ENCODE measurements at places on chromosomes 3 and 15.

- no peak for DNase-seq
Observed at GRCh38 chr3:188683032-188683521, 488.7 kb upstream of the TPRG1 start.

- DNase-seq = no peak
Observed at GRCh38 chr15:72005483-72005882, 112.5 kb downstream of the MYO9A start.

DNA sequence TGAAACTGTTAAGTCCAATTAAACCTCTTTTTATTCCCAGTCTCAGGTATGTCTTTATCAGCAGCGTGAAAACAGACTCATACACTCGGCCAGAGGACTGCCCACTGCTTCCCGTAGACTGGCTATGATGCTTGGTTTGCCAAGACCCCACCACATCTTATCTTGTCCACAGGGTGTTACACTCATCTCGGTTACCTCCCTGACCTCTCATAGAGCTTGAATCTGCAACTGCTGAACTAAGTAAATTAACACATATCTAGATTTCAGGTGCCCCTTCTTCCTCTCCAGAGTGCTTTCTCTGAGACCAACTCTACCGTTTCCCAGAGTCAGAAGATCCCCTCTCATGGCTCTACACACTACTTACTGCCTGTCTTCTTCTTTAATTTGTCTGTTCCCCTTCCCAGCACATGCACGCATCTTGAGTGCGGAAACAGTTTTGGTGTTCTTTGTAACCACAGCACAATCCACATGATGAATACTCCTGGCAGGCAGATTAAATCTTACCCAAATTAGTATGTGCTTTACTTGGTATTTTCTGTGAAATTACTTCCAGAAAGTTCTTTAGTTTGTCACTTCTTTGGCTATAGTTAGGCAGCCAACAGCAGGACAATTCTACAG, 49.7 kb downstream of the CD200 start:
- DNase-seq = no peak

DNA sequence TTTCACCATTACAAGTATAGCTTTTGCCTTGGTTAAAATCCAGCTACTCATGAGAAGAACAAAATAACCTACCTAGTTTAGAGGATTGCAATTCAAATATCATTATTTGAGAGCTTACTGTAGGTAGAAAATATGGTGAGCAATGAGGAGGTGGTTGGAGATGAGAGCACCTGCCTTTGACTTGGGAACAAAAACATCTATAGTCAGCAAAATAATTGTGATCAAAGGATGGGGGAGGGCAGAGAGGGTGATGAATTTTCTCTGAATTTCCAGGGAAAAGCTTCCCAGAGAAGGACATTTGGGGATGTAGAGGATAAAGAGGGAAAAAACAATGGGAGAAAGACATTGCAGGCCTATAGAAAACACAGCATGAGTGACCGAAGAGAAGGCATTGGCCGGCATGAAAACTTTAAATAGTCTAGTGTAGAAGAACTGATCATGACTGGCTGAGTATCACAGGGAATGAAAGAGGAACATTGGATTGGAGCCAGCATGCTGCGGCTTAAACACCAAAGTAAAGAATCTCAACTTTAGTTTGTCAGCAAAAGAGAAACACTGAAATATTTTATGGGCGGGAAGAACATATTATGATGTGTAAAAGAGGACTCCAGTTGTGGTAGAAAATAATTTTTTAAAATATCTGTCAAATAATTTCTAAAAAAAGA, 581.3 kb downstream of the UNC13C start:
- no peak for DNase-seq

DNA sequence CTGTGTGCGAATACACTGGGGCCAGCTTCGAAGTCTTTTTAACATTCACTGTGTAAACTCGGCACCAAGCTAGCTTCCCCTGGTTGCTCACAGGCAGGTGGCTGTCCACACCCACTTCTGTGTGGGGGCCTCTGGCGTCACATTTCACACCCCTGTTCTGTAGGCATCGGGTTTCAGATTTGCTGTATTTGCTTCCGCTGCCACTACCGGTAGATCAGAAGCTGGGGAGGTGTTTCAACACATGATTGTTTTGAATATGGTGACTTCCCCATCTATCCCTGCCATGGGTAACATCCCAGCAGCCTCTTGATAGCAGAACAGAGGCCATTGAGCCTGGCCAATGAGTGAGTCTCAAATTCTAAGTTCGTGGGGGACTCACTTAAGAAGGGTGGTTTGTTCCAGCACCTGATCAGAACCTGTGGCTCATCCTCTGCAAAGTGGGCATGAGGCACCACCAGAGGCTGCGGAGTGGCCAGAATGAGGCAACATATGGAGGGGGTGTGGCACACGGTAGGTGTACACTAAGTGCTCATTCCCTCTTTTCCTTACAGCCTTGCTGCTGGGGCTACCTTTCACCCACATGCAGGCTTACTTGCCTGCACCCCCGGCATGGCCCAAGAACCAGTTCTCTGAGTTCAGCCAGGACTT, 61.5 kb downstream of the IQSEC1 start:
- DNase-seq = no peak

DNA sequence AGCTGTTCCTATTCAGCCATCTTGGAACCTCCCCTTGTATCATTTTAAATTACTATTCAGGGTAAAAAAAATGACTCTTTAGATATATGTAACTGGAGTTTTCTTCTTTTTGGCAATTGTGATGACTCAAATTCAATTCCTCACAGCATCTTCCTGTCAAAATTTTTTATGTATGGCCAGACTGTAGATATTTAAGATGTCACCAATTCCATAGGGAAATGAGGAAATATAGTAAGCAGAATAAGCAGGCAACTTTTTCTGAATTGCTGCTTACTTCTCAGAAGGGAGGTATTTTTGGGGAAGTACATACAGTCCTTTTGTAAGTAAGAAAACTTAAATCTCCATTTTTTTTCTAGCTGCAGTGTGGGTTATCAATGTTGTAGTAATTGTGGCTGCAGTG, 28.8 kb downstream of the EAF2 start:
- no peak for DNase-seq

- no peak for DNase-seq
Observed at GRCh38 chr15:81309647-81310450, 14.1 kb downstream of the STARD5 start.

DNA sequence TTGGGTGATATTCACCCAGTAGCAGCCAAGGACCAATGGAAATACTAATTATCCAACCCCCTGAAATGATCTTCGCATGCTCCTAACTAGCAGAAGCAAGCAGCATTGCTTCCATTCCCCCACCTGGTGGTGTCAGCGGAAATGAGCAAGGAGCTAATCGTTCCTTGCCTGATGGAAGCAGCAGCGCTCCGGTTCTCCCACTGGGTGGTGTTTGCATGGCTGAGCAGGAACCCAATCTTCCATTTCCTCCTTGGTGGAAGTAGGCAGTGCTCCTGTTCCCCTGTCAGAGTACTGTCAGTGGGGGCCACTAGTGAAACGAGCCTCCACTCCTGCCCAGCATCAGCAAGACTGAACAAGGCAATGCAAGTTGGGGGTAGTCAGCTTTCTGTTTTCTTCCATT, 311.5 kb downstream of the CACNA2D3 start:
- DNase-seq = no peak

- DNase-seq = no peak
Observed at GRCh38 chr3:16053794-16054193, 120.7 kb upstream of the GALNT15 start.

DNA sequence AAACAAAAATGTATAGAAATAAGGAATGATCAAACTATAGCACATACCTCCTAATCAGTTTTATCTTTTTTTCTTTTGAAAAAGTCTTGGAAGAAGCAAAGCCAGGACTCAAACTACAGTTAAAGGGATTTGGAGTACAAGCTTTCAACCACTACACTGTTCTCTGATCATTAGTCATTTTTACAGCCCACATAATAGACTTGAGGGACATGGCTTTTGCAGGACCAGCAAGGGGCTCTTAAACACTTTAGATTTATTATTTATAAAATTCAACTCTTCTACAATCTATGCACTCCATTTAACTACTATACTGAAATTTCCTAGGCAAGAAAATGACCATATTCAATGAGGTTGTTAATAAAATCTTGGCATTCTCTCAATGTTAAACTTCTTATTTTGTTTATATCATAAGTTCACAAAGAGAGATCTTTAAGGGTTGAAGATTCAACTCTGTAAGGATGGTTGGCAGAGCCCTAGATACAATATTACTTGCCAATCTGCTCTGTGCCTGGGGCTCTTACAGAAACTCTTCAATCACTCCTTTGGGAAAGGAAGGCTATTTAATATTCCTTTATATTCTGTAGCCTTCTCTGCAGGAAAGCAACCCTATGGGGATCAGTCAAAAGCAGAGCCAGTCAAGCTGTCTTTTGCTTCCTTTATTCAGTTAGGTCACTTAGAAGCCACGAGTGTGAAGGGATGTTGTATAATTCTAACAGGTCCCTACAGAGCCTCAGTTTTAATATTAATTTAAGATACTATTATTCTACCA, 557.7 kb upstream of the SGO1 start:
- no peak for DNase-seq

DNA sequence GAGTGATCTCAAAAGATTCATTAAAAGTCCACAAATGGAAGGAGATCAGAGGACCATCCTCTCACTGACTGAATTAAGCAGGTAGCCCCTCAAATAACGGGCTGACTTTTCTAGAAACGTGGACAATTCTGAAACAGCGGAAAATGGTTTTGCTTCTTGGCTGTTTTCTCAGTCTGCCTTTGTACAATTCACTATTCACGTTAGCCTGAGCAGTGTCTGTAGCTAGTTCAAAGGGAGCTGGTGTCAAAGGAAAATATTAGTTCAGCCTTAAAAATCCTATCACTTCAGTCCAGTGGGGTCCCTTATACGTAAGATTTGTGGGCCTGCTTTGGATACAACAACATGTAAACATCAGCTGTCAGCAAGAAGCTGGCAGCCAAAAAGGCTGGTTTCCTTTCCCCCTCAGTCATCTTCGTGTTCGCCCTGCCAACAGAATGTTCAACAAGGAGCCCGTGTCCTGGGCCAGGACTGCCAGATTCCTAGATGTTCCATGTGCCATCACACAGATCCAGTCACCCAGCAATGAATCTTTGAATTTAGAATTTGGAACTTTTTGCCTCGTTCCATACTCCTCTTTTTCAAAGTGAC, 19.3 kb downstream of the LMCD1 start:
- no peak for DNase-seq

GRCh38 chr3:167887096-167887495, 151.6 kb downstream of the SERPINI1 start:
- DNase-seq = no peak

DNA sequence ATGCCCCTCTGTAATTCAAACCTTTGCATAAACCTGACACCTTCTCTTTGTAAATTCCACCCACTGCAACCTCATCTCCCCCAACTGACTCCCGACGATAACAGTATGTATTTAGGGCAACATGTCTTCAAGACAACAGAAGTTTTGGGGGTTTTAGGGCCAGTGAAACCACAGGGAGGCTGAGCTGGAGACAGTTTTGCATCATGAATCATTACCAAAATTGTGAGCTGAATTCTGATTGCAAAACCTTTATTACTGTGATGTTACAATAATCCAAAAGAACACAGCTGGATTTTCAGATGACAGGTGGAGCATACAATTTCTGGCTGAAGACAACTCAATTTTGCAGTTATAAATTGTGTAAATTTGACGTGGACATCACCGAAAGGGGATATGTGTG, 281.3 kb upstream of the TTC14 start:
- DNase-seq = no peak

DNA sequence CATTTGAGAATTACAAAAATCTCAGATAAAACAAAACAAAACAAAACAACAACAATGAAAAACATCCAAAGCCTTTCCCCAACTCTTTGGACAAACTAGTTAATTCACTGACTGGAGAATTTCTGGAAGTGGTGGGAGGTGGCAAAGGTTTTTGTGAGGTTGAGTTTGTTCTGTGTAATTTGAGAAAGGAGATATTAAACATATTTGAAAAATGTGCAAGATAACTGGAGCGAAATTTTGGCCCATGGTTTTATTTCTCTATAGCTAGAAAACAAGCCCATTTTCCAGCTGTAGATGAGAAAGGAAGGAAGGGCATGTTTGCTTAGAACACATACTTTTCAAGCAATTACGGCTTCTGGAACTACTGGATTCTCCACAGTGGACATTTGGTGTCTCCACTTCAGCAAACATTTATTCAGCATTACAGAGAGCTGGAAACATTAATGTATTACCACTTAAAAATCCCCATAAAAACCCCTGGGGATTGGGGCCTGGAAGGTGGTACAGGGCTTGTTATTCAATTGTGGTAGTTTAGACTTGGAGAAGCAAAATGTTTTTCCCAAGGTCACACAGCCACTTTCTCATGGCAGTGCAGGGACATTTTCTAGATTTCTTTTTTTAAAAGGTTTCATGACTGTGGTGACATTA, 135.8 kb downstream of the THSD4 start:
- no peak for DNase-seq

Measured in body of pancreas (tissue), 4 donors.